ENCODE measurements at places on chromosomes 16 and 17.

- DNase-seq = no peak
Observed at GRCh38 chr16:50565428-50565827, 17.2 kb downstream of the NKD1 start.

DNA sequence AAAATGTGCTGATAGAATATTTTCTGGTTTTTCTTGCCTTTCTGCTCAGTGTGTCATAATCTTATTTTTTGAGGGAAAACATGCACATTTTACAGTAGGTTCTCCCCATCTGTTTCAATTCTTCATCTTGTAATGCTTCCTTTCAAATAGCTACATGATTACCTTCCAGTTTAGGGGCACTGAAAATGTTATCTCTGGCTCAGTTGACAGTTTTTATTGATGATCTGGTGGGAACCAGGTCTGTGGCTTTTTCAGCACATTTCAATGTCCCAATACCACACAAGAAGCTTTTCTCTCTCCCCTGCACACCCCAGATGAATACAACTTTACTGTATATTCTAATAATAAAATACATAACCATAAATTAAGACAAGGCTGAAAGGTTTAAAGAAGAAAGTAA, 36.5 kb downstream of the FTO start:
- DNase-seq = no peak

DNA sequence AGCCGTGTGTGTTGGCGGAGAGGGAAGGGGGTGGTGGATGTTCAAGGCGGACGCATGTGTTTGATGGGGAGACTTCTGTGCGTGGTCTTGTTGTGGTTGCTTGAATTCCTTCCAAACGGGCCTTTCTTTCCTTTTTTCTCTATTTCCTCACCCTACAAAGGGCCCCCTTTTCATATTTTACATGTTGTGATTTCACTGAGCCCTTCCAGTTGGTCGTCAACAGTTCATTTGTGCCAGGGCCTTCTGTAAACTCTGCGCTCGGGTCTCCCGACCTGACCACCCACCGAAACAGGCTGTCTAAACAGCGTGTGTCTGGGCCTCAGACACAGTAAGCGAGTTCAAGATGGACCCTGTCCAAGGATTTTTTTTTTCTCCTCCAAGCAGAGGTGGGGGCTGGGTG, 228.4 kb downstream of the IRF8 start:
- DNase-seq = no peak

DNA sequence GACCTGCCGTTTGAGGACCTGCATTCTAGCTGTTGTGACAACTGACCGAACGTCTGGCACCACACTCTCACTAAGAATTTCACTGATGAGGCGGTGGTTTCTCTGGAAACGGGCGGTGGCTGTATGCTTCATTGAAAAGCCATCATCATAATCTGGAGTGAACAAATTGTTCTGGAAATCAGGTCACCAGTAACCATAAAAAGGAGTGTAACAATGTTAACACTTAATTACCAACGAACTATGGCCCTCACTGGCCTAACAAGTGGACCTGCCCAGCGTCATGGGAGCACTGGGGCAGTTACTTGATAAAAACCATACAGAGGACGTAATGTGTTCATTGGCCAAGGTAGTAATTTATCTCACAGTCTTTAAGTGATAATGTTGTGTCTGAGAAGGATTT, 15.4 kb downstream of the SMARCE1 start:
- no peak for DNase-seq

GRCh38 chr16:73326770-73327470, 279.0 kb upstream of the ZFHX3 start:
- no peak for DNase-seq
